ENCODE measurements at places on chromosomes 2 and 18.

- DNase-seq: no peak
Measured at GRCh38 chr18:49019446-49020045, 68.8 kb upstream of the SMAD7 start.

DNA sequence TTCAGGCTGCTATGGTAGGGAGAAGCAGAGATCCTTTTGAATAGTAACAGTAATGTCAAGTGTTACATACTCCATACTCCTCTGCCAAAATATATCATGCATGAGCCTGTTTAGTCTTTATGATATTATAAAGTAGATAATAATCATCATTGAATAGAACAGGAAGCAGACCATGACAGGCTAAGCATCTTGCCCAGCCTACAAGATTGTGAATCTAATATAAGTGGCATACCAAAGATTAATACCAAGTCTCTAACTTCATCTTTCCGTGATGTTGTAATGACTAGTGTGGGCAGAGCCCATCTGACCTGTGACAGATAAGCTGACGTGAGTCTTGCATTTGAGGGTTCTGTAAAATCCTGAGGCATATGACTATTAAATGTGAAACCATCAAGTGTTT, 13.1 kb downstream of the NDUFB3 start:
- no peak for DNase-seq

- DNase-seq: no peak
Measured at GRCh38 chr2:119608553-119608952, 64.3 kb downstream of the CFAP221 start.

GRCh38 chr2:28313220-28313784, 79.4 kb upstream of the FOSL2 start:
- no peak for DNase-seq

DNA sequence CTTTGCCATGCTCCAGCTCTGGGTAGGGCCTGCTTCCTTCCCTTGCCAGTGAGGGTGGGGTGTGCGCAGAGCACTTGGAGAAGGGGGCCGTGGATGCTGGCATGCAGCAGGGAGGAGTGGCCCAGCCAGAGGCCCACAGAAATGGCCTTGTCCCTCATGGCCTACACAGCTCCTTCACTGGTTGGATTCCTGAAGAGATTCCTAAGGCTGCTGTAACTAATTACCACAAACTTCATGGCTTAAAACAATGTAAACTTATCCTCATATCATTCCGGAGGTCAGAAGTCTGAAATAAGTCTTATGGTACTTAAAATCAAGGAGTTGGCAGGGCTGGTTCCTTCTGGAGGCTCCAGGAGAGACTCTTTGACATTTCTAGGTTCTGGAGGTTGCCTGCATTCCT, 195.2 kb downstream of the GLI2 start:
- DNase-seq: no peak

DNA sequence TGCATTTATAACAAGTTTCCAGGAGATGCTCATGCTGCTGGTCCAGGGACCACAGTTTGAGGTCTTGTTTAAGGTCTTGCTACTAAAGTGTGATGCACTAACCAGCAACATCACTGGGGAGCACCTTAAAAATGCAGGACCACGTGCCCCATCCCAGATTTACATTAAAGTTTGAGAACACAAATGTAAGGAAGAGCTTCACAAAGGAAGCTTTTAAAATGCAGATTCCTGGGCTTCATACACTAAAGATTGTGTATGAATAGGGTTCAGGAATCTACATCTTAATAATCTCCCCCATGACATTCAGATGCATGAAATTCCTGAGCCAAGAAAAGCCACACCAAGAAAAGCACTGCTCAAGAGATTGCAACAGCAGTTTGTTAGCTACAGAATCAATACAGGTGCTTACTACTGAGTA, 235.3 kb upstream of the TANK start:
- DNase-seq: no peak

GRCh38 chr18:56825321-56825720, 174.2 kb downstream of the WDR7 start:
- no peak for DNase-seq

- no peak for DNase-seq
Measured at GRCh38 chr2:161063946-161064306, 96.3 kb upstream of the TANK start.

Data from CD8-positive, alpha-beta memory T cell (primary cell).